ENCODE measurements at places on chromosomes 3 and 15.

- DNase-seq = no peak
Measured at GRCh38 chr15:60704717-60705116, 225.8 kb upstream of the ICE2 start.

GRCh38 chr3:194489736-194490612, 3.2 kb upstream of the ATP13A3 start:
- no peak for DNase-seq

DNA sequence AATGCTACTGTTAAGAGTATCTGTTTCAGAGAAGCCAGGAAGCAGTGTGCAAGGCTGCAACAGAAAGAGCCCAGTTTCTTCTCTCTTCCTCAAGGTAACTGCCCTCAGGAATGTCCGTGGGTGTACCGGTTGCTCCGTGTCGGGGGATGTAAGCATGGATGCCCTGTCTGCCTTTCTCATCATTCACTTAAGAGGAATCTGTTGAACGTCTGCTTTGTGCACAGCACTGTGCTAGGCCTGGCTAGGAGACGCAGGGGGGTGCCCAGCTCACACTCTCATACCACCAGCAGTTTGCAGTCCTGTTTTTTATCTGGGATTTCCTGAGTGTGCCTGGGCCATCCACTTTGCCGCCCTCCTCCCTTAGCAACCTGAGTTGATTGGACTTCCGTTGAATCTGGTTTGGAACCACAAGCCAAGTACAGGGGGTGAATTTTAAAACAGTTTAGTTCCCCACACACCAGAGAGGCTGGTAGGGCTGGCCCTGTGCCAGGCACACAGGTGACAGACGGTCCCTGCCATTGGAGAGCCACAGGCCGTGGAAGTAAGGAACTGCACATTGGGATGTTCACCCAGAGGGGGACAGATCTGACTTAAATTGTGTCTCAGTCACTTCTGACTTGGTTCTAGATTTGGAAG, 11.2 kb downstream of the BOC start:
- no peak for DNase-seq

- DNase-seq = no peak
Measured at GRCh38 chr3:104069114-104069513, 1297.6 kb upstream of the ALCAM start.
